ENCODE measurements at places on chromosomes 7 and 10.

GRCh38 chr10:83955406-83955805 is 183.9 kb upstream of the GHITM start:
- no peak for DNase-seq

GRCh38 chr7:156865493-156865892 is 27.5 kb downstream of the LMBR1 start:
- DNase-seq = no peak

DNA sequence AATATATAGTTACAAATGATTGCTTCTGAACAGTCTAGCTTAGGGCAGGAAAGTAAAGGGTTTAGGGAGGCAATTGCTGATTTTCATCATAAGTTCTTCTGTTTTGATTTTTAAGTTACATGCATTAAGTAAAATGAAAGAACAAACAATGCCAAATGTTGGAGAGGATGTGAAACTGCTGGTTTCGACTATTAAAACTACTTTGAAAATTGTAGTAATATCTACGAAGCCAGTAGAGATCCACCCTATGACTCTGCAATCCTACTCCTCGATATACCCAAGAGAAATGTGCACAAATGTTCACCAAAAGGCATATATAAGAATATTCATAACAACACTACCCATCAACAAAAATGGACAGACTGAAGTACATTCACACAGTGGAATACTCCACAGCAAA is 24.3 kb downstream of the PDZD8 start:
- DNase-seq = no peak

DNA sequence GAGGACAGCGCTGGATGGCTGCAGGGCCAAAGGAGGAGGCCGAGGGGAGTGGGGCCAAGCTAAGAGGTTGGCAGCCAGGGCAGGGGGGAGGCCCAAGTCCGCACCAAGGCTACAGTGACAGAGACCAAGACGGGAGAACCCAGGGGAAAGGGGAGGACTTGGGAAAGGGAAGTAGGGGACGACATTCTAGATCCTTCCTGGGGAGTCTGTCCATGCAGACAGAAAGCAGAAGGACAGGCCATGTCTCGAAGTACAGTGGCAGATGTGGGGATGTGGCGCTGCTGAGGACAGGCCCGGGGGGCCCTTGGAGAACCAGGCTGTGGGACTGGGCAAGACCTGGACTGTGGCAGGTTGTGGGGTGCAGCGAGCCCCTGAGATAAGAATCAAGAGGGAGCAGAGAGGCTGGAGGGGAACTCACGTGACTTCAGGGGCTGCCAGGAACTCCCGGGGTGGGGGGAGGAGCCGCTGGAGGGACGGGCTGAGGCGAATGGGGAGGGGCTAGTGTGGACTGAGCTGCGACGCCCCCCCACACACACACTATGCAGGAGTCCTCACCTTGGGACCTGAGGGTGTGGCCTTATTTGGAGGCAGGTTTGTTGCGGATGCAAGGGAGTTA is 68.5 kb upstream of the TNRC18 start:
- no peak for DNase-seq

- DNase-seq = no peak
Measured at GRCh38 chr7:130409067-130409711, 28.9 kb downstream of the CPA1 start.

DNA sequence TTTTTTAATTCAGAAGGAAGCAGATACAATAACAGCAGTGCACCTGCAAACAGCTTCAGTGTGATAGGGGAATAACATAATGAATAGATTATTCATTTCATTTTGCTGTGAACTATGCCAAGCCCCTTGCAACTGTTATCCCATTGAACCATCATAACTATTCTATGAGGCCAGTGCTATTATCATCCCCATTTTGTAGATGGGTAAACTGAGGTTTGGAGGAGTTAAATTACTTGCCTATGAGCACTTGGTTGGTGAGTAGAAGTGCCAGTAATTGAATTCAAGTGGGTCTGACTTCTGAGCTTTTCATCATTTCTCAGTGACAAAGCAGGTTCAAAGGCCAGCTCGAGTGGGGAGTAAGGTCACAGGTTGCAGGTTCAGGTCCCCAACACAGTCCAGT is 16.8 kb upstream of the XPNPEP1 start:
- no peak for DNase-seq

DNA sequence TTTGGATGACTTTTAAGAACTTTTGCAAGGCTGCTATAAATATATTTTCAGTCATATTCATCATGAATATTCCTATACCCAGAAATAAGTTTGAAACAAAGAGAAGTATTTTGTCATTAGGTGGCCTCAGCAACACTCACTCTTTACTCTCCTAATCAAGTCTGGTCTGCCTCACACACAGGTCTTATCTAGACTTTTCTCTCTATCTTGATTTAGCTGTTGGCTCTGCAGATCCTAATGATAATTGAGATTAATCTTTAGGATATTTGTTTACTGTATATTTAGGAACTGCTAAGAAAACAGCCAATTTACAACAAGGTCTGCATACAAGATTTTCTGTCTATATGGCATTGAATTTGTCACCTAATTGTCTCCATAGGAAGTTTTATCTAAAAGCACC is 297.6 kb downstream of the PTEN start:
- no peak for DNase-seq

- DNase-seq = peak; percentile 20
Measured at GRCh38 chr10:126052171-126052570, 155.8 kb downstream of the FANK1 start.

DNA sequence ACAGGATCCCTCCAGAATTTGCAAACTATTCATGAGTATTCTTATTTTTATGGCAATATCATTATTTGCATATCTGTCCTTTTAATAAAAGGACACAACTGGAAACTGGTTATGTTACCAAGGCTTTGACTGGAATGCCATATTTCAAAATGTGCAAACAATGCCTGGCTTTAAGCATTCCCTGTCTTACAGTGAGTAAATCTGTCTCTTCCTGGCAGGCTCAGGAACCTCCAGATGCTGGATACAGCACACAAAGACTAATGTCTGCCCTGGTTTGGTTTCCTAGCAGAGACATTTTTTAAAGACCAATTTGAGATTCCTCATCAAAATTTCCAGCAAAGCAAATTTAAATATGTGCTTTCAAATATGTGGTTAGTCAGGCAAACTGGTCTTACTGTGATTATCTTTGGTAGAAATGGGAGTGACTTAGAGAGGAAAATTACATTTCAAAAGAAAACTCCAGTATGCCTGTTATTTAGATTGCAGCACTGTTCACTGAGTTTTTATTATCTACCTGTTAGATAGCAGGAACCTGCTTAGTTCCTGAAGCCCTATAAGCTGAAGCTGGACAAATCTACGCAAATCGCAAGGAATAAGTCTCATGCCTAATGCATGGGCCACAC is 31.3 kb downstream of the RNF216 start:
- DNase-seq = no peak

- no peak for DNase-seq
Measured at GRCh38 chr10:70675496-70676161, 3.3 kb downstream of the ADAMTS14 start.

- peak; percentile 47 for DNase-seq
Measured at GRCh38 chr10:33263453-33263852, 71.0 kb downstream of the NRP1 start.

GRCh38 chr10:77393821-77394501 is 243.6 kb downstream of the KCNMA1 start:
- DNase-seq = no peak

DNA sequence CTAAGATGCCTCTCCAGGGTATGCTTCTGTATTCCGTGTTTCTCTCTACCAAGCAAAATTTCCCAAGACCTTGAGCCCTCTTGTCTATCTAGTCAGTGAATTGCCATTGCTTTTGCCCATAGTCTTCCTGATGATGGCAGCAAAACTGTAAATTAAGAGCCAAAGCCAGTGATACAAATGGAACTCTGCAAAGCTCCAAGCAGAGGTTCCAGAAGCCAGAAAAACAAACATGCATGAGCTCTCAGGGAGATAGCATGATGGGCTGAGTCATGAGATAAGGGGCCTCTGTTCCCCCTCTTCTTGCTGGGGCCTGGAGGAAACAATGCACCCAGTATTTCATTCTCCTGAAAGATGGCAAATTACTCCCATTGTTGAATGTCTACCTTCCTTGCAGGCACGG is 24.7 kb downstream of the LSMEM1 start:
- no peak for DNase-seq

DNA sequence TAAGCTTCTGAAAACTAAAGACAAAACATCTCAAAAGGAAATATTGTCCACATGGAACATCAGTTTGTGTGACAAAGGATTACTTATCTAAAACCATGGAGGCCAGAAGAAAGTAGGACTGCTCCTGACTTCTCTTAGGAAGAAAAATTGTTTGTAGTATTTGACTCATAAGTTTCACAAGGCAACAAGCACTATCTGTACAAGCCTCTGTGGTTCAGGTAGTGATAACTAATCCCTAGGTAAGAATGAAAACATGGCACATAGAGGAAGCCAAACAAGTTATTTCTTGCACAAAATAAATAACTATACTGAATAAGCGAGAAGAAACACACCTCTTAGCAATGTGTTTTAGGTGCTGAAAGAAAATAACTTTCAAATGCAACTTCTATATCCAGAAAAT is 30.3 kb downstream of the TFPI2 start:
- no peak for DNase-seq

DNA sequence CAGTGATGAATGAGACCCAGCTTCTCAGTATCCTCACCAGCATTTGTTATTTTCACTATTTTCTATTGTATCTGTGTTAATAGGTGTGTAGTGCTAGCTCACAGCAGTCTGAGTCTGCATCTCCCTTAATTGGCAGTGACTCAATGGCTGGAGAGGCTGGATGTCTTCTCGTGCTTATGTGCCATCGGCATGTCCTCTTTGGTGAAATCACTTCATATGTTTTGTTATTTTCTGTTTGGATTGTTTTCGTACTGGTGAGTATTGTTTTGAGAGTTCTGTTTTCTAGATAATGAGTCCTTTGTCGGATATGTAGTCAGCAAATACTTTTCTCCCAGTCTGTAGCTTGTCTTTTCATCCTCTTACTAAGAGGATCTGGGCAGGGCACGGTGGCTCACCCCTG is 66.1 kb downstream of the AMZ1 start:
- DNase-seq = peak; percentile 20

- DNase-seq = no peak
Measured at GRCh38 chr10:80186364-80187012, 18.8 kb downstream of the ANXA11 start.

- DNase-seq = no peak
Measured at GRCh38 chr10:121457729-121458128, 140.5 kb downstream of the FGFR2 start.

DNA sequence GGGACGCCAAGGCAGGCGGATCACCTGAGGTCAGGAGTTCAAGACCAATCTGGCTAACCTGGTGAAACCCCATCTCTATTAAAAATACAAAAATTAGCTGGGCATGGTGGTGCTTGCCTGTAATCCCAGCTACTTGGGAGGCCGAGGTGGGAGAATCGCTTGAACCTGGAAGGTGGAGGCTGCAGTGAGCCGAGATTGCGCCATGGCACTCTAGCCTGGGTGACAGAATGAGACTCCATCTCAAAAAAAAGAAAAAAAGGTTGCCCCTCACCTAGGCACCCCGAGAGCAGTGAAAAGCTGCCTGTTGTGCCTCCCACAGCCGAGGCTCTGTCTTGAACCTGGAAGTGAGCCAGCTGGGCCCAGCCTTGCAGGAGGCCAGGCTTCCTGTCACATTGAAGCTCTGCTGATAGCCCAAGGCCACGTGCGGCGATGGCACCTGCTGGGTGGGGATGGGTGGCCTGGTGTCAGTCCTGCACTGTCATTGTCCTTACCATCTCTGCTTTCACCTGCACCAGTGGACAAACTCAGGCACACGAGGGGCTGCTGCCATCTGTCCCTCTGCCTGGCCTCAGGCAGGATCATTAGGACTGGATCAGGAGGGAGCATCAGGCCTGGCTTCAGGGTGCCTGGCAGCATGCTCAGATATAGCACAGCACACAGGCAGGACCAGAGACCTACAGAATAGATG is 37.8 kb downstream of the DNAJB12 start:
- no peak for DNase-seq

GRCh38 chr10:11871466-11871865 is 48.3 kb downstream of the PROSER2 start:
- no peak for DNase-seq

DNA sequence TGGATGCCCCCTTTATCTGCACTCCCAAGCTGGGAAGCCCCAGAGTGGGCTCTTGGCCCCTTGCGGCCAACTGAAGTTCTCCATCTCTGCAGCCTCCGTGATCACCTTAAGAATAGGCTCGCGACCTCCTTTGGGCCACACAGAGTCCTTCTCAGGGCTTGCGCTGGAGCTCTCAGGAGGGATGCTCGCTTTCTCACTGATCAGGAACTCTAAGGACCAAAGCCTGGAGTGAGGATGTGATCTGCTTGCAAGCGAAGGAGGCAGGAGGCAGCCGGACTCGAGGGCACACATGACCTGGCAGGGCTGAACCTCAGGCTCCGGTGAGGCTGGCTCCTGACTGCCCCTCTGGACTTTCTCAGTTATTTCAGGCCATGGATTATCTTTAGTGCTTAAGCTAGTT is 192.1 kb upstream of the MKI67 start:
- no peak for DNase-seq

DNA sequence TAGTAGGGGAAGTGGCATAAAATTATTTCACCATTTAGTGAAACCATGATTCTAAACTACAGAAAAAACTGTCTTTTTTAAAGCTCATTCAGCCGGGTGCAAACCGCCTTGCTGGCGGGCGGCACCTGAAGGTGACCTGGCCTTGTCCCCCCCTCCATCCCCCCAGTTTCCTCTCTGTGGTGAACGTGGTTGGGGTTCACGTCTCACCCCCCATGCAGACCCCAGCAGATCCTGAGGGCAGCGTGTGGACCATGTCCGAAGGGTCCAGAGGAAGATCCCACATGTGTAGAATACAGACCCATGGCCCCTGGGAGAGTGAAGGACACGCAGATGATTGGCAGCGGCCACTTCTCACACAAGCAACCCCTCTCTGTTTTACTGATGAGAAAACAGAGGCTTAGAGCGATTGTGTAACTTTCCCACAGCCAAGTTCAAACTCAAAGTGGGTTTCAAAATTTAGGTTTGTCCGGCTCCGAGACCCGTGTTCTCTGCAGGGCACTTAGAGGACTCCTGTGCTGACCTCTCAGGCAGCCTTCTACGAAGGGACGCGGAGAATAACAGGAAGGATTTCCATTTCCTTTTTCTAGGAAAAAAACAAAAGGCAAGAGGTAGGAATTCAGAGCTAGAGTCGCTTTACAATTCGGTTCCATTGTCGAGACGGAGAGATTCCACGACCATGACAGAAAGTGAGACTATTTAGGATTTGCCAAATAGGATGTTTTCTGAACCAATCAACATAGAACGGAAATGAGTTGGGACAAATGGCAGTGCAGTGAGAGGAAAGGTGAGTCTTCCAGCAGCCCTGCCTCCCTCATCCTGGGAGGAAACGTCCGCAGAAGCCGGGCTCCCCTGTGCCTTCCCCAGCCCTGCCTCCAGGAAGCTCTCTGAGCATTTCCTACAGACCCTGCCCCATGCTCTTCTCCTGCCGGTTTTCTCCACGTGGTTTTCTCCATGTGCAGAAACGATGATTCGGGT is 67.6 kb upstream of the PITRM1 start:
- no peak for DNase-seq

- no peak for DNase-seq
Measured at GRCh38 chr10:62900829-62901571, 84.8 kb upstream of the EGR2 start.

Data from fibroblast of skin of scalp (primary cell).